SJCRH30 (cell line): ENCODE measurements at places on chromosomes 2 and 18. TPM values are rescaled to one million over a fixed set of nuclear protein-coding genes. Genes with fewer than 3 reads are reported as not detected.

GRCh38 chr18:59067873-59068272, 71.8 kb upstream of the SEC11C start:
- no peak overlapping the region for H3K27ac ChIP-seq
- DNase-seq: peak; percentile 34
- H3K27me3 ChIP-seq: no peaks in the 10 kb centered on the region
- H3K4me3 ChIP-seq: no peak overlapping the region
- no peaks in the 10 kb centered on the region for H3K4me1 ChIP-seq
- H3K36me3 ChIP-seq: no peaks in the 10 kb centered on the region

- no peak overlapping the region for H3K27ac ChIP-seq
- H3K4me1 ChIP-seq: no peaks in the 10 kb centered on the region
- DNase-seq: no peak
- no peaks in the 10 kb centered on the region for H3K27me3 ChIP-seq
- no peaks in the 10 kb centered on the region for H3K36me3 ChIP-seq
- H3K4me3 ChIP-seq: no peak overlapping the region
Measured at GRCh38 chr2:176407706-176408105, 138.5 kb downstream of the MTX2 start.

- H3K27ac ChIP-seq: peak overlapping the region; percentile 60
- peak; percentile 50 for DNase-seq
Measured at GRCh38 chr2:219542931-219543595, 546 bp downstream of the CHPF start.

GRCh38 chr2:19232312-19232711, 126.1 kb downstream of the OSR1 start:
- H3K4me3 ChIP-seq: no peak overlapping the region
- no peak overlapping the region for H3K27ac ChIP-seq
- no peaks in the 10 kb centered on the region for H3K4me1 ChIP-seq
- H3K27me3 ChIP-seq: no peaks in the 10 kb centered on the region

Gene FBXO41
- 12.0 and 14.2 TPM in 2 replicates for total RNA-seq
